ENCODE measurements at places on chromosomes 2 and 18.

GRCh38 chr2:231918501-231919330 is 7.5 kb downstream of the NPPC start:
- DNase-seq = no peak

GRCh38 chr2:257429-257828 is 6.4 kb downstream of the SH3YL1 start:
- no peak for DNase-seq

DNA sequence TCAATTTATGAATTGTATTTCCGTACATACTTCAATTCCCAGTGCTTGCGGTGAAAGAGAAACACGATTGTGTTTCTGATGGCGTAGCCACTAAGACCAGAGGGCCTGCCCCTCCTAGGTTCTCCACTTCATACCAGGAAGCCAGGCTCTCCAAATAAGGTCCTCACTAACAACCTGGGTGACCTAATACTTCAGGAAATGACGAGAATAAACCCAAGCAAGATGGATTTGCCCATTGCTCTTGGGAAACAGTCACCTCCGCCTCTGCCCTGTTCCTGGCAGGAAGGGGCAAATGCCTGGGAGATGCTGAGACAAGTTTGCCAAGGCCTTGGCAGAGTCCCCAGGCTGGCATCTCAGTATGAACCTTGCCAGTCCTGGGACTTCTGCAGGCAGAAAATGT is 41.8 kb downstream of the TTC32 start:
- DNase-seq = no peak

- no peak for DNase-seq
Observed at GRCh38 chr2:43269074-43269572, 42.7 kb upstream of the ZFP36L2 start.

- DNase-seq = no peak
Observed at GRCh38 chr2:110852051-110852450, 119.7 kb downstream of the ACOXL start.

DNA sequence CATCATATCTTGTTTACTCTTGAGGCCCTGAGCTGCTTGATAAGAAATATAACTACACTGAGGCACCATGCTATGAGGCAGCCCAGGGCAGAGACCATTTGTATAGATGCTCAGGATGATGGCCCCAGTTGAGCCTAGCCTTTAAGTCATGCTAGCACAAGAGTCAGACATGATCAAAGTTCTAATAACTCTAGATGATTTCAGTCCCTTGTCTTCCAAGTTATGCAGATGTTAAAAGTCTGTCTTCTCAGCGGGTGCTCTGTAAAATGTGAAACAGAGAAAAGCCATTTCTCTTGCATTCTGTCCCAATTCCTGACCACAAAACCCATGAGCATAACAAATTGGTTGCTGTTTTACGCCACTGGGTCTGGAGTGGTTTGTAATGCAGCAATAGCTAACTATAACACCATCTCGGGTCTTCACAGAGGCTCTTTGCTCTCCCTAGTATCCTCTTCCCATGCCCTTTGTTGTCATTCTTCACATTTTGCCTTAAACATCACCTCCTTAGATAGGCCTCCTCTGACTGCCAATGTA is 49.6 kb downstream of the NXPH2 start:
- DNase-seq = no peak

GRCh38 chr18:35577045-35577848 is 4.3 kb upstream of the GALNT1 start:
- no peak for DNase-seq

GRCh38 chr2:18123211-18123570 is 244.7 kb downstream of the KCNS3 start:
- no peak for DNase-seq

DNA sequence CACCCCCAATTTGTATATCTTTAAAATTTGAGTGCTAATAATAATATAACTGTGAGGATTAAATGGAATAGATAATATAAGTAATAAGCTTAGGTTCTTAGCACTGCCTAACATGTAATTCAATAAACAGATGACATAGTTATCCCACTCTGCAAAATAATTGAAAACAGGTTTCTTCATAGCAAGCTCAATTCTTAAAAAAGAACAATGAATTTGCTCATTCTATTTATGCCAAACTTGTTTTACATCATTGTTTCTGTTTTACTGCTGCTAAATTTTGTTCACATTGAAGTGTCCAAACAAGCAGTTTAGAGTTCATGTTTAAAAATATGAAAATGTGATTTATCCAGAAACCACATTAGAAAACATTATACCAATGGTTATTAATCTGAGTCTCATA is 217.0 kb downstream of the MBD5 start:
- DNase-seq = no peak

GRCh38 chr2:85748985-85749875 is 4.6 kb upstream of the ATOH8 start:
- DNase-seq = no peak

Data from left lung (tissue), 14 donors.